ENCODE measurements at places on chromosomes 11 and 22.

- DNase-seq: no peak
Observed at GRCh38 chr11:31237819-31238760, 131.4 kb downstream of the DCDC1 start.

GRCh38 chr11:86011175-86011574 lies 57.7 kb downstream of the PICALM start:
- DNase-seq: no peak

GRCh38 chr11:293852-294661 lies 5.1 kb downstream of the PGGHG start:
- DNase-seq: no peak

GRCh38 chr11:55732936-55733335 lies 40.3 kb upstream of the OR5D13 start:
- no peak for DNase-seq

DNA sequence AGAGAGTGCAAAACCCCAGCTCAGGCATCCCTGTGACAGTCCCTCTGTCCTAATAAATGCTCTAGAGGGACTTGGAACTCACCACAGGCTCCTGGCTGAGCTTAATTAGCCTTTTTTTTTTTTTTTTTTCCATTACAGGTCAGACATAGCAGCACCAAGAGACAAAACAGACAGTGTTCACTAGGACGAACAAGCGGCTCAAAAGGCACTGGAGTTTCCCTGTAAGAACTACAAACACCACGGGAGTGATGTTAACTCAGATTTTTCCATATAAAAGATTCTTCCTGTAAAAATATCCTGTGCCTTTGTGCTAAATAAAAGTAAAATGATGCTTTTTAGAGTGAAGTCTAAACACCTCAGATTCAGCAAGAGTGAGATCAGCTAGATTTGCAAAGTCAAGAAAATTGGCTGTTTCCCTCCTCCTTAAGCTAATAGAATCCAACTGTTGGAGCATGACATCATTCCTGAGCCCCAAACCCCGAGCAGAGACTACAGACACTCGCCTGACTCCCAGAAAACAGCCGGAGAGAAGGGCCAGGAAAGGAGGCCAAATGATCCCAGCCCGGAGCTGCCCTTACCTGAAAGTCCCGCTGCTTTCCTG lies 101.0 kb upstream of the AKIP1 start:
- DNase-seq: no peak

DNA sequence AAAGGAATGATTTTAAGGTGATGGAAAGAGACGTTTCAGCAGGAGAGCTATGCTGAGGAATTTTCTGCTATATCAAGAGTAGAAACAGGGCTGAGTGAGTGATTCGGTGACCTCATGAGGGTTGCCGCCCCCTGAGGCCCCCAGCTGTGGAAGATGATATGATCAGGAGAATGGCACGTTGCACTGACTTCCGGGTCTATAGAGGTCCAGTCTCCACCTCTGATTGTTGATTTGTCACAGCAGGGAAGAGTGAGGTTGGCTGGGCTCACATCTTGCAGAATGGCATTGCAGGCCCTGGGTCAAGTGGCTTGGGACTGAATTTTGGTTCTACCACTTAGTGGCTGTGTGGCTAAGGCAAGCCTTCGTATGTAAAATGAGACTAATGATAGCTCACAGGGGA lies 205.1 kb downstream of the SNX19 start:
- no peak for DNase-seq

GRCh38 chr11:109422870-109423465 lies 978 bp downstream of the C11orf87 start:
- DNase-seq: no peak

- no peak for DNase-seq
Observed at GRCh38 chr11:27112946-27113345, 72.3 kb downstream of the BBOX1 start.

GRCh38 chr11:74322667-74323066 lies 11.2 kb upstream of the P4HA3 start:
- no peak for DNase-seq

DNA sequence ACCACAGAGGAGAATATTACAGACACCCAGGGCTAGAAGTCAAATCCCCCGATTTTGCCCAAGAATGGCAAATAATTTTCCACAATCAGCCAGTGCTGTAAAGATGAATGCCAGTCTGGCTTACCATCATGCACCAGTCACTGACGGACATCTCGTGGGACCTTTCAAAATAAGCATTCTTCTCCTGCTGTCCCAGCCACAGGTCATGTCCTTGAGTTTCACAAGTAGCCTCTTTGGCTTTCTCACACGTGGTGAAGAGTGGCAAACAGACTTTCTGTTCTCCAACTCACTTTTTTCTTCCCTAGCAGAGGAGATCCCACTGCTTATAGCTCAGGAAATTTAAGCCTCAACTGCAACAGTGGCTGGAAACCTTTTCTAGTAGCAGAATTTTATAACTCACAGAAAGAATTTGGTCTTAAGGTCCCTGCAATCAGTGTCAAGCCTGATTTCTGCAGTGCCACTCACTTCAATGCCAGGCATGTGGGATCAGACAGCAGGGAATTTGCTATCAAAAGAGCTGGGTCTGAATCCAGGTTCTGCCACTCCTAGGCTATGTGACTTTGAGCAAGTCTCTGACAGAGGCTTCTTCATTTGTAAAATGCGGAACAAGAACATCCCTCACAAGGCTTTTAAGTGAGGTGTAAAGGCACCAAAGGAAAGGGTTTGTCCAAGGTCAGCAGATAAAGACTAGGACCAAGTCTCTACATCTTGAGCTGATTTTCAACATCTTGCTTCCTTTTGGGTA lies 3.6 kb downstream of the PIK3IP1 start:
- DNase-seq: no peak

- no peak for DNase-seq
Observed at GRCh38 chr11:34505874-34506273, 7.7 kb downstream of the ELF5 start.

DNA sequence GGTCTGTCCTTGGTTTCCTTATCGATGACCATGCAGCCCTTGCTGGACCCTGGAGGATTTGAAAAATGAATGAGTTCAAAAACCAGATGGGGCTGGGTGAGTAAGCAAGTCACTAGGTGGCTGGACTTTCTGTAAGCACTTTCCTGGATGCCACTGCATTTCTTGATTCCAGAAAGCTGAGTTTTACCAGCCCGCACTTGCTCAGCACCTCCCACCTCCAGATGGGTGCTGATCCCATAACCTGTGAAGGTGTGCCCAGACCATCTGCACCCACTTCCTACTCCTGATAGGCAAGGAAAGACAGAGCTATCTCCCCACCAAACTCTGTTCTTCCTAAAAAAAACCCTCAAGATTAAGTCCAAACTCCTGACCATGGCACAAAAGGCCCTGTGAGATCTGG lies 21.1 kb downstream of the ASCC2 start:
- no peak for DNase-seq

DNA sequence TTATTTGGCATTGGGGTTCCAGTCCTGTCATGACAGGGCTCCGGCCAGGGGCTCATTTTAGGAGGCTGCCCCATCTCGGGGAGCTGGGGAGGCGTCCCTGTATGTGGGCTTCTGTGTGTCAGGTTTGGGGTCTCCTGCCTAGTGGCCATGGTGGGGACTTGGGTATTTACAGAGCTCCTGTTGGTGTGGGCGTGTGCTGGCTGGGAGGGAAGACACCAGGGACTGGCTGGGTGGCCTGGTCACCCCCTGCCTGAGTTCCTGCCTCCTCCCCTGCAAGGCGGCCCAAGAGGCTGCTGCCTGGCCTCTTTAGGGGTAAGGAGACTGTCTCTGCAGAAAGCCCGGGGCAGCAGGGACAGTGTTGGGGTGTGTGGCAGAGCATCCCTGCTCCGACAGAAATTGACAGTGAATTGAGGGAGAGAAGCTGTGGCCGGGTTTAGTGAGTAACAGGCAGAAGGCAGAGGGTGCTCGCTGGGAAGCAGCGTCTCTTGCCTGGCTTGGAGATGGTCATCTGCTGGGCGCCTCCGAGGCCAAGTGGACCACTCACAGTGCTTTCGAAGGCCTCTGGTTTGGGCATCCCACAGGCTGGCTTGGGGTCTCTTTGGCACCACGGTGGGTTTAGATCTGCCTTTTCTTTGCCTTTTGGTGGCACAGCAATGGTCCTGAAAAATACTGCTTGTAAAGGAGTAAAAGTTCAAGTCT lies 40.3 kb upstream of the GRAMD4 start:
- no peak for DNase-seq

DNA sequence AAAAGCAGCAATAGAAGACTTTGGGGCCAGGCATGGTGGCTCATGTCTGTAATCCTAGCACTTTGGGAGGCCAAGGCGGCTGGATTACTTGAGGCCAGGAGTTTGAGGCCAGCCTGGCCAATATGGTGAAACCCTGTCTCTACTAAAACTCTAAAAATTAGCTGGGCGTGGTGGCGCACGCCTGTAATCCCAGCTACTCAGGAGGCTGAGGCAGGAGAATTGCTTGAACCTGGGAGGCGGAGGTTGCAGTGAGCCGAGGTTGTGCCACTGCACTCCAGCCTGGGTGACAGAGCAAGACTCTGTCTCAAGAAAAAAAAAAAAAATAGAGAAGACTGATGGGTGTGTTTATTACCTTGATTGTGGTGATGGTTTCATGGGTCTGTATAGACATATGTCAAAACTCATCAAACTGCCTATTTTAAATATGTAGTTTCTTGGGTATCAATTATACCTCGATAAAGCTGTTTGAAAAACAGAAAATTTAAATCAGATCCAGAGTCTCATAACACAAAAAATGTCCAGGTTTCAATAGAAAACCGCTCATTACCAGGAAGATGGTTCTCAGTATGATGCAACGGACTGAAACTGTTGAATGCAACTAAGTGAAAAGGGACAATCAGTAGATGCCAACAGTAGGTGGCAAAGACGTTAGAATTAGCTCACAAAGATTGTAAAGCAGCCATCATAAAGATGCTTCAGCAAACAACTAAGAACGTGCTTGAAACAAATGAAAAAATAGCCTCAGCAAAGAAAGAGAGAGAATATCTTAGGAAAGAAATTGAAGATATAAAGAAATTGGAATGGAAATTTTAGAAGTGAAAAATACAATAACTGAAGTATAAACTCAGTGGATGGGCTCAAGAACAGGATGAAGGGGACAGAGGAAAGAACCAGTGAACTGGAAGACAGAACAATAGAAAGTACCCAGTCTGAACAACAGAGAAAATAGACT lies 33.1 kb upstream of the SEPTIN5 start:
- DNase-seq: no peak

DNA sequence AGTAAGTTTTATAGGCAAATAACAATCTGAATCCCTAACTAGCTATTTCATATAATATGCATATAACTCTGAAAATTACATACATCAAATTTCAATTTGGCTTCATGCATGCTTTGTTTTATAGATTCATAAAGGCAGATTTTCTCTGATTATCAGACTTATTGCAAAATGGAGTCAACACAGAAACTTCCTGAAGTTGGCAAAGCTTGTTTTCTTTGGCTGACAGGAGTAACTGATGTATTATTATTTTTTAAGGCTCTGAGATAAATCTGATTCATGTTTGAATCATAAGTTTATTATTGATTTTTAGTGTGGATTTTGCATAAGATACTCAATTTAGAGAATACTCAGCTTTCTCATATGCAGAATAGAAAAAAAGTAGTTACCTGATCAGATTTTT lies 356.3 kb upstream of the CCDC90B start:
- no peak for DNase-seq

DNA sequence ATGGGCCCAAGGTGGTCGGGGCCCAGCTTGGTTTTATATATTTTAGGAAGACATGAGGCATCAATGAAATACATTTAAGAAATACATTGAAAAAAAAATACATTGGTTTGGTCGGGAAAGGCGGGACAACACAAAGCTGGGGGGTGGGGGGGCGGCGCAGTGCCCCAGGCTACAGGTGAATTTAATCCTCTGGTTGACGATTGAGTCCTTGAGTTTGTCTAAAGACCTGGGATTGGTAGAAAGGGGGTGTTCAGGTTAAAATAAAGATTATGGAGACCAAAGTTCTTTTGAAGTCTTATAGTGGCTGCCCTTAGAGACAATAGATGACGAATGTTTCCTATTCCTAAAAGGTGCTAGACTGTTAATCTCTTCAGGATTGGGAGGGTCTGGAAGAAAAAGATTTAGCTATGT lies 3.1 kb downstream of the IFITM1 start:
- no peak for DNase-seq

DNA sequence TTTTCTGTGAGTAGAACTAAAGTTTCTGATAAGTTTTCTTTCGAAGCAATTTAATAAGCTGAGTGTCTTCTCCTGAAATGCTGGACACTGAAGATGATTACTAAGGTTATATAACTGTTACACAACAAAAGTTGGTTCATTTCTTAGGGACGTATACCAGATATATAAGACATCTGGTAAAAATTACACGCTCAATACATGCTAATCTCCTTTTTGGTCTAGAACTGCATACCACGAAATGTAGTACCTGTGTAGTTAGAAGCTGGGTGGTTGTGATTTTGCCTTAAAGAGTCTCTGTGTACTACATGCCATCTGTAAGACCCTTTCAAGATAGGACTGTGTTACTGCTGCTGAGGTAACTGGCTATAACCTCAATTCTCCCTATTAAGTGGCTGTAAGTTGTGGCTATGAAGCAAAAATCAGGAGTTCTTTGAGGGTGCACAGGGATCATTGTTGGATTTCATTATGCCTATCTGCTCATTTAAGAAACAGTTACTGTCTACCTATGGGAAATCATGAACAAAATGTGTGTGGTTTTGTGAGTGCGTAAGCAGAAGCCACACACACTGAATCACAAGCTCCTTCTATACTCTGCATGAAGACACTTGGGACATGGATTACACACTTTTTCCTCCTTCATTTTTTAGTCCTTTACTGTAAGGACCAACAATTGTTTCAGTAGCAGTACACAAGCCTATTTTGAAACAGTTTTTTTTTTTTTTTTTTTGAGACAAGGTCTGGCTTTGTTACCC lies 195.9 kb downstream of the SWAP70 start:
- DNase-seq: no peak

DNA sequence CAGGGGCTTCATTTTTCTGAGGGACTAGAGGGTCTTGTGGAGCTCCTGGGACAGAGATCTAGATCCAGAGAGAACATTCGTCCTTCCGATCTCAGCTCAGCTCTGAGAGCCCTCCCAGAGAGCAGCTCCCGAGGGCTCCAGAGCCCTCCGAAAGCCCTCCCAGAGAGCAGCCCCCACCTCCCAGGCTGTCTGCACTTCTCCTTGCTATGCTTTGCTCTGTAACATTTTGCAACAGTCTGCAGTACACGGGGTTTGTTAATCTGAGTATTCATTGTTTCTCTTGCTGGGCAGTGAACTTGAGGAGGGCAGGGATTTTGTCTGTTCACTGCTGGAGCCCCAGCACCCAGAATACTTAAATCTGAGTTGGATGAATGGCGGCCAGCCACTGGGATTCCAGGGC lies 2.6 kb downstream of the GGA1 start:
- no peak for DNase-seq

GRCh38 chr11:88171982-88172381 lies 3.3 kb downstream of the RAB38 start:
- DNase-seq: no peak

All from smooth muscle cell of the brain vasculature (primary cell).